GM19239 (cell line): ENCODE measurements at places on chromosomes 1 and 21.

- DNase-seq: no peak
Observed at GRCh38 chr1:21669258-21670058, at the start of gene RAP1GAP. TSS of gene RAP1GAP (minus strand) at chr1:21669357. CDS start at chr1:21620032, 49,325 bp downstream.

DNA sequence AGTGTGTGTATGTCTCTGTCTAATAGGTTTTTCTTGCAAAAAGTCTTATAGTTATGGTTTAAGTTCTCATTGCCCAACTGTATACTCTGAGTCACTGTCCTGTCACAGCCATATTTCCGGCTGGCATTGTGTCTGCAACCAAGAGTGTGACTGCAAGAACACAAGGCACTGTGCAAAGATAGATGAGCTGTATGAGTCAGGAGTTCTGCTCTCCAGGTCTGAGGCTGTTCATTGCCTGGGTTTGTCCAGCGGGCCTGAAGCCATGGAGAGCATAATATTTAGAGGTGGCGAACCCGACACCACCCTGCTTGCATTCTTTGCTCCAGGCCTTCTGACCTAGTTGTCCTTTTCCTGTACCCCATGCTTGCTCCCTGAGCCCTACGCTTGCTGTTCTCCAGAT is 50.9 kb upstream of the CNIH3 start:
- no peak for DNase-seq

- DNase-seq: no peak
Observed at GRCh38 chr21:45079351-45079750, 5.0 kb downstream of the ADARB1 start.

DNA sequence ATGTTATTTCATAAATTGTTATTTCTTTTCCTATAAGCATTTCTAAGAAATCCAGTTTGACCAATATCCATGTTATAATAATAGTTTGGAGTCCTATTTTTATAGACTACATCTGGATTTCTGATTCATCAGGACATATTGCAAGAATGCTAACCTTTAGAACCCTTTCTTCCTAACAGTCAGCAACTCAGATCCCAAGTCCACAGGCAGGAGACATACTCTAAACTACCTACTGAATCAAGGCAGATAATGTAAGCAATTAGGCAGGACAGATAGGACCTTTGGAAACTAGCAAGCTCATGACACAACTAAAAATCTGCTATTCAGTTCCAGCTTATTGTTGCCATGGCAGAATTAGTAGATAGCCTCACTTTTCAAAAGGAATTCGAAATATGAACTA is 104.1 kb downstream of the DENND1B start:
- DNase-seq: no peak

DNA sequence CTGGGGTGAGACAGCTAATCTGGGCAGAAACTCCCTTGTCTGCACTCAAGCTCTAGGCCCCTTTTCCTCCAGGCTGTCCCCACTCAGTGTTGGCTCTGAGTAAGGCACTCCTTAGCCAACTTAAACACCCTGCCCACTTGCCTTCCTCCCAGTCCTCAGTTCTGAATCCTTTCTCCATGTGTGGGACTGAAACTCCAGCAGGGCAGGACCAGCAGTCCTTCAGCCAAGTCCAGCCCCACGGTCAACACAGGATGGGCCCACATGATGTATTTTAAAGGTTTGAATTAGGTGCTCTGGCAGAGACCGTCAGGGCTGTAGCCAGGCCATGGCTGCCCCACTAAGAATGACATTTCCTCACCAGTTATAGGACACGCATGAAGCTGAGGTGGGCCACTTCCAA is 107.8 kb downstream of the EDEM3 start:
- no peak for DNase-seq

GRCh38 chr21:45970674-45971615 is 10.6 kb upstream of the COL6A1 start:
- no peak for DNase-seq

DNA sequence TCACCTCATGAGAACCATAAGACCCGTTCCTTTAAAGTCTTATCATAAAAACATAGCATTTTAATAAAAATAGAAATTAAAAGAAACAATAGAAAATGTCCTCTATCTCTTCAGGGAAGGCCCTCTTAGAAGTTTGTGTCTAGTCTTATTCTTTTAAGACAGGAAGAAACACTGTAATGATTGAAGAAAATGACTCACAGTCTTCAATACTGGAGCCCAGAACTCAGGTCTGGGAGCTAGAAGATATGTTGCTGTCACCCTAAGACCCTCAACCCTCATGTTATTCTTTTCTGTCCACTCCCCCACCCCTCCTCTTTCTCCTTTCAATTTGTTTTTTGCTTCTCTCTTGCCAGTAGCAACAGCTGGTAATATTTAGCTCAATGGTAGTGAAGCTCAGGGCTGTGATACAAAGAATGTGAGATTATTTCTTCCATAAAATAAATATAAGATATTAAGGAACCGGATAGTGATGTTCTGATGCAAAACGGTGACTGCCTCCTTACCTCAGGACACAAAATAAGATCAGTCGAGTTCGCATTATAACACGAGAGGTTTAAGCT is 12.0 kb downstream of the DUSP10 start:
- DNase-seq: no peak

DNA sequence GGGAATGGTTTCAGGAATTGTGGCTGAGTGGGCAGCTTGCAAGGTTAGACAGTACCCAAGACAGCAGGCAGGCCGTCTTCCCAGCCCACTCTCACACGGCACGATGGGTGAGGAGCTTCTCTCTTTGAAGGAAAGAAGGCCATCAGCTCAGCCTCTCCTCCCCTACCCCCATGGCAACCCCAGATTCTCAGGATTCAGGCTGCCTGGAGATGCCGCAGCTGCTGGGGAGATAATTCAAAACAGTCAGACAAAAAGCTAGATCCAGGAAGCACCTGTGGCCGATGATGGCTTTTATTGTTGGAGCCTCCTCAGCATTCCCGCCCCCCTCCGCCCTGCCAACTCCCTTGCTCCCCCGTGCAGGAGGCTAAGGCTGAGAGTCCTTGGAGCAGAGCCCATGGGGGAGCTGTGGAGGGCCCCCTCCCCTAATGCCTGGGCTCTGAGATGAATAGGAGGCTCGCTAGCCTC is 220.5 kb downstream of the TRABD2B start:
- DNase-seq: no peak

GRCh38 chr21:33951276-33952178 is 35.9 kb upstream of the ATP5PO start:
- DNase-seq: no peak

- peak; percentile 9 for DNase-seq
Observed at GRCh38 chr1:10304295-10304694, 93.9 kb downstream of the KIF1B start.

- DNase-seq: no peak
Observed at GRCh38 chr21:14956807-14957206, 108.0 kb downstream of the NRIP1 start.

- DNase-seq: no peak
Observed at GRCh38 chr1:85585799-85586198, 5.2 kb downstream of the CCN1 start.

DNA sequence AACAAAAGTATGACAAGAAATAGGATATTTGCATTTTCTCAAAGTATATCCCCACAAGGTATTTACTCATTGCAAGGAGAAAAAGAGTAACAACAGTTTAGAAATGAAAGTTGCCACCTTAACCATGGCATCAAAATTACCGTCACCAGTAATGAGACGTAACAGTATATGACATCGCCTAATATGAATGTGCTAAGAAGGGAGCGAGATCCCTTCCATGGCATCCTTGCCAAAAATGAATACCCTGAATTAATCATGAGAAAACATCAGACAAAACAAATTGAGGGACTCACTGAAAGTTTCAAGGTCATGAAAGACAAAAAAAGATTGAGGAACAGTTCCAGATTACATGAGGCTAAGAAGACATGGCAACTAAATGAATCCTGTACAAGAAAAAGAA is 78.9 kb upstream of the MROH9 start:
- no peak for DNase-seq

DNA sequence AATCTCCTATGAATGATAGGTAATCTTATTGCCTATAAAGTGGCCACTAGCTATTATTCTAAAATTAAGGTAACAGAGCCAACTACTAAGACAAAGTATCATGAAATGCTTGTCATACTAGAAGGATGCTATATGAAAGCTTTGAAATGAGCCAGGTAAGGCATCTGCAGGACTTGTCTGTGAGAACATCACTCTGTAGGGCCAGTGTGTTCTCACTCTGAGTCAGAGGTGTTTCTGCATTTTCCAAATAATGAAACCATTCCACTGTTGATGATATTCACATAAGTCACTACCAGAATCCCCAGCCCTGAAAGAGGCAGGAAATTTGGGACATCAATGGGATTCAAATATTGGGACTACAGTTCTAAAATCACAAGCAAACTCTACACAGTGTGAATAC is 25.8 kb upstream of the GBP5 start:
- DNase-seq: no peak
